ENCODE measurements at places on chromosomes 6 and 20.

DNA sequence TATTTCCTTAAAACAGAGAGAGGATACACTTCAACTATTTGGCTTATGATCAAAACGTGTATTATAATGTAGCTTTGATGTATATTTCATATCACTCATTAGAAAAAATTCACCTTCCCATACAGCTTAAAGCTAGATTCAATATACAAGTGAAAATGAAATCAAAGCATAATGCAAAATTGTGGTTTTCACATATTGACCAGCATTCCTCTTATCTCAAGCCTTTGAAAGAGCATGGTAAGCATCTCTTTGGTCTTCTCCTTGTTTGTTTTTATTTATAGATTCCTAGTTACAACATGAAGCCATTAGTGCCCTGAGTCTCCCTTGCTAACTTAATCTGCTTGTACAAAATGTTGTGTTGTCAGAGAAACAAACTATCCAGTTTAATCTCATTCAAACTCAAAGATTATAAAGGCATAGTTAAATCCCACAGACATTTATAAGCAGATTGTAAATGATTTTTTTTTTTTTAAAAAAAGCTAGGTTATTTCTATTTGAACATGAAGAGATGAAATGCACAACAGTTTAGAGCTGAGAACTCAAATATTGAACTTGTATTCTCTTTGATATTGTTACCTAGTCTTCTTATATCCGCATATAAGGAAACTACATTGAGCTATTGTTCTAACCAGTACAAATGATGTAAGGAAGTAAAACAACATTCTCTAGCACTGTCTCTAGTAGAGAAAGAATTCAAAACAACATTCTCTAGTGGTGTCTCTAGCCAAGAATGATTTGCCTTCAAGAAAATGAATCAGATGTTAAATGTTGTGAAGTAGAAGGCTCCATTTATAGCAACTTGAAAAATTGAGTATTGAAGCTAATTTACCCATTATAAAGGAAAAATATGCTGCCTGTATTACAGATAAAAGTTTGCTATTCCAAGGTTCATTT is 31.2 kb upstream of the SMIM28 start:
- DNase-seq = no peak

DNA sequence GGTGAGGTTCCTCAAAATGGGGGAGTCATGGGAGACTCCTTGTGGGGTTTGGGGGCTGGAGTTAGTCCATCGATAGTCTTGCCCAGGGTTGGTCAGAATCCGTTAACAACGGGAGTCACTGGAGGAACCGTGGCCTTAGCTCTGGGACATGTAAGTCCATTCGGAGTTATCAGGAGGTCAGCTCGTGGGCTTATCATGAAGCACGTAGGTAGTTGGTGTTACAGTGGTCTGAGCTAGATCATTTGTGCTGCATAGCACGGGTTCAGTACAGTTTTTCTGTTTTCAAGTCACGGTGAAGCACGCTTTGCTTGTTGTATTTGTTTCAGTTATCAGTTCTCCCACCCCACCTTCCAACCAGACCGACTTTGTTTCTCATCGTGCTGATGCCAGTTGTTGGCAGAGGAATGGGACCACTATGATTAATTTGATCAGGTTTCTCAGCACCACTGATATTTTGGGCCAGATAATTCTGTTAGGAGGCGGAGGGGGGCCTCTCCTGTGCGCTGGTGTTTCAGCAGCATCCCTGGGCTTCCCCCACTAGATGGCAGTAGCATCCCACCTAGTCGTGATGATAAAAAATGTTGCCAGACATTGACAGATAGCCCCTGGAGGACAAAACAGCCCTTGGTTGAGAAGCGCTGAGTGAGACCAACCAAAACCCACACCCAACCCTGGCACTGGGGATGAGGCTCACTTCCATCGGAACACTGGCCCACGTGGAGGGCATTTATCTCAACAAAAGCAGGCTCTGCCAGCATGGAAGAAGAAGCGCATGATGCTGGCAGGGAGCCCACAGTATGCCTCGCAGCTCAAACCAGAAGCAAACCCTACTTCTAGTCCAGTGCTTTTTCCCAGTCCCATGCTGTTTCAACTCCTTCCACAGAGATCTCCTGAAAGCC is 2.2 kb upstream of the APMAP start:
- DNase-seq = peak; percentile 58

- no peak for DNase-seq
Measured at GRCh38 chr6:128491100-128491581, 29.3 kb downstream of the PTPRK start.

DNA sequence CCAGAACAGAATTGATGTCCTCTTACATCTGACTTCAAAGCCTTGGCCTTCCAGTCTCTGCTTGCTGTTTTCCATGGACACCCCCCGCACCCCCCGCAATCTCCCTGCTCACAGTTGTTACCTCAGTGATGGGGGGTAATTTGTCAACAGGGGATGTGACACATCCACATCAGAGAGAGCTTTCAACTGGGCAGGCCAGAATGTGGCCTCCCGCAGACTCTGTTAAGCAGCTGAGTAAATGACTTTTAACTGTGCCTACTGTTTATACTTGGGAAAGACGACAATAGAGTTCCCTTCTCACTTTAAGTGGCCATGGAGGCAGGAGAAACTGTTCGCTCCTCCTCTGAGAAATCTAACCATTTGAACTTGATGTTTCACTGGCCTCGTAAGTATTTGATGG is 51.0 kb downstream of the TXNDC5 start:
- no peak for DNase-seq

DNA sequence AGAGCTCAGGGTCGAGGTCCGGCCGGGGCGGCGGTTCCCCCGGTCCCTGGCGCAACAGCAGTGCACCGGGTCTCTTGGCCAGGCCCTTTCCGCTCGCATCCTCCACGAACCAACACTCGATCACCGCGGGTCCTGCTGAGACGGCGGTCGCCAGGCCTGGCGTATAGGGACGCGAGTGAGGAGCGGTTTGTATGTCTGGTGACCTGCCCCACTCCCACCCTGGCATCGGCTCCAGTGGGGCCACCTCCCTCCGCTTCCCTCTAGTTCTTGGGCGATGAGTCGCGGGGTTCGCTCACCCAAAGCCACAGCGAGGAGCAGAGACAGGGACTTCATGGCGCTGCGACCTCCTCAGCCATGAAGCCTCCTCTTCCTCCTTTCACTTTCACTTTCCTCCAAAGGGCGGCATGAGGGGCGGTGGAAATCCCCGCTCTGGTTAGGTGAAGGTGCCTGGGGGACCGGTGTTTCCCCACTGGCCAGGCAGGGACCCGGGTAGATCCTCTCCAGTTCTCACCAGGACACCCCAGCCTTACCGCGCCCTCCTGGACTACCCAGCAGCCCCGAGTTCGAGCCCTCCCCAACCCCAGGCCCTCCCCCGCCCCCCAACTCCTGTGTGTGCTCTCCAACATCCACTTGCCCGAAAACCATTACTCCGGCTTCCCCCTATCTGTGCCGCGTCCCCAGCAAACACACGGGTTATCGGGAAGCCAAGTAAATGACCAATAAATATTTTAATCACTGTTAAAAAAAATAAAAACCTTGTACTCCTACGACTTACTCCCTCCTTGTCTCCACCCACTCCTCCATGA is at the start of gene TAPBP:
Gene TAPBP (minus strand): TSS at position 370 of the 806 bp plus-strand sequence. CDS start 37 bp downstream, at position 333.
- DNase-seq = no peak

DNA sequence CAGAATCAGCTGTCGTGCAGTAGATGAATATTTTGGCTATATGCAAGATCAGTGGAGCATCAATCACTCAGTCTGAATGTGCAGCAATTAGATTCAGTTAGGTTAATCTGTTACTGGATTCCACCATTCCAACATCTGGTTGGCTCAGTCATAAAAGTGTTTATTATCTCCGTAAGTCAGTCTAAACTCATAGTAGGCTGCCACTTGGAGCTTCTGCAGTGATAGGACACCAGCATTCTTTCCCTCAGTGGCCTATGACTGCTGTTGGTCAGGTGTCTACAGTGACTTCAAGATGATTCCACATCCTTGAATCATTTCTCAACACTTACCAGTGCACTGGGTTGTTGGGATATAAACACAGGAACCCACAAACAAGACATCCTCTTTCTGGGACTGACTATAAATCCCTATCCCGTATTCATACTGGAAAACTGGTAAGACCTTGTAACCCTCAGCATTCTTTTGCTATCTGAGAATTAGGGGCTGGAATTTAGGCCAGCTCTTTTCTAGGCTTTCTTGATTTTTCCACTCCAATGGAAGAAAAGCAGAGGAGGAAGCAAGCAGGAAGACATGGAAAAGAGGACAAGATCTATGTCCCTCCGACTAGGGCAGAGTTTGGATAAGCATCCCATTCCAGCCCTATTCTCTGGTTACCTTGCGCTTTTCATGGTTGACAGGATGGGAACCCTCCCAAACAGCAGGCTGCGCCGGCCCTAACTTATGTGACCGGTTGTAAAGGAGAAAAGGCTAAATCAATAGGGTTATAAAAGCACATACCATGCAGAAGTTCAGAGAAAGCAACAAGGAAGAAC is 919.6 kb downstream of the KIF16B start:
- no peak for DNase-seq

DNA sequence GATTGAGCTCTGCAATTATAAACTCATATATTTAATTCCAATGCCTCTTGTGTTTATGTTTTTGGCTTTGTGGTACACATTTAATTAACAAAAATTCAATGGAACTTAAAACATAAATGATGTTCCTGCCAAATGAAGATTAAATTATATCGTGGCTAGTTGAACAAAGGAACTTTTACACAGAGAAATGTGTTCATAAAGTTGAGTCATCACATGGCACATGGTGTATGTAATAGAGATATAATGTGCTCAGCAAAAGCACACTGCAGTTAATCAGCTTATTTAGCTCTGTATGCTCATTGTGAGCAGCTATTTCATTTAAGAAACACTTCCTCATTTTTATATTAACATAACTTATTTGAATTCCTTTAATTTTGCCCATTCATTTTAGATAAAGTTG is 1295.6 kb upstream of the CITED2 start:
- no peak for DNase-seq

GRCh38 chr6:56604186-56604585 is 38.5 kb downstream of the DST start:
- no peak for DNase-seq

DNA sequence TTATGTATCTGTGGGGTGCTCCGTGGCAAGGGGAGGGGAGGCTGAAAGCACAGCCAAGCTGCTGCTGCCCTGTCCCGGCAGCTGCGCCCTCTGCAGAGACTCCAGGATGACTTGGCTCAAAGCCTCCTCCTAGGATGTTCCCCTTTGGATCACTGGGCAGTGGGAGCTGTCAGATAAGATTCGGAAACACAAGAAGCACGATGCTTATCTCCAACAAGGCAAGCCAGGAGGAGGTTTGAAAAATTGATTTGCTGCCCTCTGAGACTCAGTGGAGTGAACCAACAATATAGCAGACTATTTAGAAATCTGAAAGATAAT is 776.4 kb downstream of the C6orf118 start:
- no peak for DNase-seq

GRCh38 chr6:24401458-24401857 is 1.3 kb upstream of the MRS2 start:
- no peak for DNase-seq

DNA sequence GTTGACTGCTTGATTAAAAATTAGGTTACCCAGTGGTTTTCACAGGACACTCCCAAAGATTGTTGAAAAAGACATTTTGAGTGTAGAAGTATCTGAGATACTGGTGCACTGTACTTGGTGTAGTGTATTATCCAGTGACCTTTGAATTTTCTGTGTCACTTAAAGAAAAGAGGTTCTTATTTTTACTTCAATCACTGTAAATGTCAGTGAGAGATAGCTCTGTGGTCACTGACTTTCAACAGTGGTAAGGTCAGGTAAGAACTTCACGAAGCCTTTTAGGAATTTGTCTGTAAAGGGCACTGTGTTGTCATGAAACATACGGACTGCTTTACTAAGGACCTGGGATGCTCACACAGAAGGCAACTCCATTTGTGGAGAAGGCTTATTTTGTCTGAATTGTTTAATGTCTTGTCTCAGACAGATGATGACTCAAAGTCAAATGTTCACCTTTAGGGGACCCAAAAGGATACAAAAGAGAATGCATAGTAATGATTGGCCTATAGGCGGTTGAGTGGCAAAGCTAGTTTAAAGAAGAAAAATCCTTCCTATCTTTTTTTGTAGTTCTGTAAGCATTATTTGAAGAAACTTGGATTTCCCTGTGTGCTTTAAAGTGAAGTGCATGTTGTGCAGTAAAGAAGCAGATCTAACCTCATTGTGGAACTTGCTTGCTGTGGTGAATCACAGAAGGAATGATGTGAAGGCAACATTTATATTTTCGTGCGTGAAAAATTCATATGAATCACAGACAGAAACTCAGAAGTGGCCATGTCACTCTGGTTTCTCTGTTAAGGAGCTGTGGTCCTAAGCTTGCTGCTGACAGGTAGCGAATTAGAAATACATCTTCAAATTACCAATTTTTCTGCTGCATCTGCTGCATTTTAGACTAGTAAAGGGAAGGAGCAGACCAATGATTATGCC is 47.3 kb downstream of the ZFAND3 start:
- no peak for DNase-seq

DNA sequence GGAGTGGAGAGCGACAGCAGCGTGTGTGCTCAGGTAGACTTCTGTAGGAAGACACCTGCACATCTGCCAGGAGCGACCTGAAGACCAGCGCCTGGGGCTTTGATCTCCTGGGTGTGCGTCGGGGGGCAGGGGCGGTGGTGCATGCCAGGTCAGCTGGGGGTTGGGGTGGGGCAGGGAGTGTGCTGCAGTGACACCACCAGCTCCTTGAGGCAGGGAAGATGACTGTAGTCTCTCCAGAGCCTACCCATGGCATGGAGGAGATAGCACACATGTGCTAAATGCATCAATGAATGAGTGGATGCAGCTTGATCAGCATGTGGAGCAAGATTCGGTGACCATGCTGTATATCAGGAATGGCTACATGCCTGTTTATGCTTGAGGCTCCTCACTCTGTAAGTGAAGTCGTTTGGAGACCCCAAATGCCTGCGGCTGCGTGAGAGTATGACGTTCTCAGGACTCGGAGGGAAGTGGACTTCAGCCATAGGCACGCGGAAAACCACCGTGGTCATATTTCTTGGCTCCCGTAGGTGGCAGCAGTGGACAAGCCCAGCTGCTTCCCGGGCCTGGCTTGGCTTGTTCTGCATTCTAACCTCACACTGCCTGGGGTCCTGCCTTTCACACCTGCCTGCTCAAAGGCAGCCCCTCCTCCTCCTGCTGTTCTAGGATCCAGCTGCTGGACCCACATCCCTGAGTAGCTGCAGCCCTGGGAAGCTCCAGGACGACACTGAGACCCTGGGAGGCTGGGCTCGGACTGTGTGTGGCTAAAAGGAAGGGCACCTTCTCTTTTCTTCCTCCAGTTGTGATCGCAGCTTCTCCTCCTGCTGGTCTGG is 39.4 kb upstream of the KCNK16 start:
- DNase-seq = peak; percentile 83

- DNase-seq = no peak
Measured at GRCh38 chr20:42604998-42605956, 584.4 kb downstream of the PTPRT start.
